Activated effector memory CD4-positive, alpha-beta T cell treated with Interleukin-2 at 50 U/mL for 16 hours (primary cell): ENCODE measurements at places on chromosomes 7 and 10.

DNA sequence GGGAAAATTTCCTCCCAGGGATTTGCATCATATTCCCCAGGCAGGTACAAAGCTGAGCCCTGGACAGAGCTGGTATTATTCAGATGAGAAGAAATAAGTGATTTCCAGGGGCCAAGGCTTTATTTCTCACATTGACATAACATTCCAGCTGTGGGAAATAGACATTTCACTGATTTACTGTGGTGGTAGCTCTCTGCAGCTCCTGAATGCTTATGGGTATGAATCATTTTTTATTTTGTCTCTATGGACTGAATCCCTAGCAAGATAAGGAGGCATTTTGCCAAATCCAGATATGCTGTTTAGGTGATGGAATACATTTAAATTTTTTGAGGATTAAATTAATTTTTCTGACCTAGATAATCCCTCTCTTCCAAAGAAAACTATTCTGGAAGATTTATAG, 97.9 kb downstream of the MTPN start:
- no peak for DNase-seq

GRCh38 chr10:63522995-63523394, 1.8 kb downstream of the REEP3 start:
- DNase-seq: no peak

GRCh38 chr10:104350127-104350635, 3.5 kb upstream of the CFAP58 start:
- DNase-seq: no peak

GRCh38 chr7:1811850-1812508, 141.9 kb downstream of the ELFN1 start:
- DNase-seq: no peak

DNA sequence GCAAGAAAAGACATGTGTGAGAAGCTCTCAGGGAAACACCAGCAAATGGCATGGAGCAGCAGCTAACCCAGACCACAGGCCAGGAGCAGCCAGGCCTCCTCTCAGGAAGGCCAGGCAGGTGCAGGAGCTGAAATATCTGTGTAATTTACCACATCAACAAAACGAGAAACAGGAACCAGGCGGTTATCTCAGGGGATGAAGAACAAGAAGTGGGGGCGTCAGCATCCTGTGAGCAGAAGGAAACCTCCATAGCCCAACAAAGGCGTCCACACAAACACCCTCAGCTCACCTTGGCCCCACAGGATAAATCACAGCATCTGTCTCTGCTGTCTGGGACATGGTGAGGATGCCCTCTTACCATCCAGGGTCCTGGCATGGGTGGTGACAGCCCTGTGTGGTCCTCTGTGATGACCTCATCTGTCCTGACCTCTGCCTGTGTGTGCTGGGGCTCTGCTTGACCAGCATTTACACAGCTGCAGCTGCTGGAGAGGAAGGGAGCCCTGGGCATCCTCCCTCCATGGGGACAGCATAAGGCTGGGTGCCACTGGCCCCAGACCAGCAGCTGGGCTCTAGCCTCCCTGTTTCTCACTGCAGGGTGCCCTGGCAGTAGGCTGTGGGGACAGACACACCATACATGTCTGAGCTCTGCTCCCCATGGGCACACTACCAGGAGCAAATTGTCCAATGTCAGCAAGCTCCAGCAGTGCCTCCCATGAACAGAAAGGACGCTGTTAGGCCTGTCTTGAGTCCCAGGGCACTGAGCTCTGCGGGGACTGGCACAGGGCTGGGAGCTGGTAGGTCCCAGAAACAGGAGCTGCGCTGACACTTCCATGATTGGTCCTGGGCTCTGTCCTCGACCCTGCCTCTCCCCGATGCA, 34.6 kb downstream of the ANXA8 start:
- DNase-seq: no peak
